ENCODE measurements at places on chromosomes 3 and 15.

DNA sequence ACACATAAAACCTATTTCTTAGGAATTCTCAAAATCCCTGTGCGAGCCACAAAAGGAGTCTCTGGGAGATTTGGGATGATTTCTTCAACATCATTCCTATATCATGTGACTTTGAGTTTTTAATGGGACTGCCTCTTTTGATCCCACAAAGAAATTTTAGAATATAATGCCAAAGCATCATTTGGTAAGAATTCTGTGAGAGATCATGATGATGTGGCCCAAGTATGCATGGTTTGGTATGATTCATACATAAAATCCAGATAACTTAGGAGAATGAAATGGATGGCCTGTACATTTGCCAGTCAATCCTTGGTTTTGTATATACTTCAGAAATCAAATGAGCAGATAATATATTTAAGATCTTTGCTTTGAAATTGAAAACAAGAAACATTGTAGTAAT, 61.3 kb downstream of the UBE2E2 start:
- no peak for DNase-seq

GRCh38 chr3:72818092-72818773, 30.0 kb downstream of the SHQ1 start:
- DNase-seq = no peak

GRCh38 chr3:196792771-196793170, 53.1 kb downstream of the PAK2 start:
- DNase-seq = no peak

DNA sequence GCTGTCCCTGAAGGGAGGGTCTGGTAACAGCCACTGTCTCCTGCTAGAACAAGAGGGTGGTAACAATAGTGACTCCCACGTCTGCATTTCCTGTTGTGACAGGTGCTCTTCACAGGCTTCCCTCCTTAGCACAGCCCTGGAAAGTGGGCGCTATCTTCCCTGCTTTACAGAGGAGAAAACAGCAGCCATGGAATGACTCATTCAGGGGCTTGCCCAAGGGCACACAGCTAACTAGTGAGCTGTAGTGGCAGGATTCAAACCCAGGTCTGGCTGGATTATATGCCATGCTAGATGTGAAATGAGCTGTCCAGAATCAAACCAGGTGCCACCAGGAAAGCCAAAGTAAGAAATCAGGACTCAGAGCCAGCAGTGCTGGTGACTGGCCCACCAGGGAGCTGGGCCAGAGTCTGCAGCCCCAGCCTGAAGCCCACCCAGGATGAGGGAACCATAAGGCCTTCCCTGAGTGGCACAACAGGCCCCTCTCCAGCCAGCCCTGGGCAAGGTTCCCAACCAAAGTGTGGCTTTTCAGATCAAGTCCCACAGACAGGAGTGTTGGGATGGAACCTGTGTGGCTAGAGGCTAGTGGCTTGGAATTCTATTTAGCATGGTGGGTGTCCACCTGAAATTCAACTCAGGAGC, 102.4 kb downstream of the ETFA start:
- DNase-seq = no peak

DNA sequence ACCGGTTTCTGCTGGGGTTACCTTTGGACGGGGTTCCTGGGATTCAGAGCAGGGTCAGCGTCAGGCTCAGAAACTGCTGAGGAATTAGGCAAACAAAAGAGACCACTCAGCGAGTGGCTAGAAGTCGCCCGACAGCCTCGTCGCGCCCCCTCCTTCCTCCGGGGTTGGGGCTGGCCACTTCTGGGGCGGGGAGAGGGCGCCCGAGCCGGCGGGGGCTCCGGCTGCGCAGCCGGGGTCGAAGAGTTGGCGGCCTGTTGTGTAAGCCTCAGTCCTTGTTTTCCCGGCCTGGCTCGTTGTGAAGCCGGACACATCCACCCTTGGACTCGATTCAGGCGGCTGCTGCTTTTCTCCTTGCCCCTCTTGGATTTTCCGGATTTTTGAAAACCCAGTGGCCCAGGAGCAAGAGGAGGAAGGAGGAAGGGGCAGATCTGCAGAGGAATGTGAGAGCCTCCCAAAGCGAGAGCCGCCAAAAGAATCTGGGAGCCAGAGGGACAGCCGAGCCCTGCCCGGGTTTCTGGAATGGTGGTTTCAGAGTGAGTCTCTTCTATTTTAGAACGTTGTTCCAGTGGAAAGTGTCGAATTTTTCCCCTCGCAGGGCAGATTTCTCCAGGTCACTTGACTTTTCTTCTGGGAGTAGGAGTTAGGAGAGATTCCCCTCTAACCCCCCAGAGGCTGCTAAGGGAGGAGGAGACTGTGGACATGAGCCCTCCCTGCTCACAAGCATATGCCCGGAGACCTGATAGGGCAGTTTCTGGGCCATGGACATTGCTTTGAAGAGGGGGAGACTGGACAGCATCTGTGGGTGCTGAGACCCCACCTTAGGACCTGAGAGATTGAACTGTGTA, 666 bp downstream of the SNX33 start:
- DNase-seq = no peak

DNA sequence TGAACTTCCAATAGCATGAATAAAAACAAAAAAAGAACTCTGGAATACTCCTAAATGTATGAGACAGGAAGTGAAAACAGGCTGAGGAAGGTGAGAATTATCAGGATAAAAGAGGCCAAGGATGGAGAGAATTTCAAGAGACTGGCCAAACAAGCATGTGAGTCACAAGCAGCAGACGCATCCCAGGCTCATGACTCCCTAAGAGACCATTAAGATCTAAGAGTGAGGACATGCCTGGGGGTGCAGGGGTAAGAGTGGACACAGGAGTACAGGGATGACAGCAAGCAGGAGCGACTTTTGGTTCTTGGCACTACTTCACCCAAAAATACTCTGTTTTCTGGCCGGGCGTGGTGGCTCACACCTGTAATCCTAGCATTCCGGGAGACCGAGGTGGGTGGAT, 7.1 kb downstream of the SCAMP2 start:
- DNase-seq = no peak

- no peak for DNase-seq
These were observed 14.5 kb downstream of the SLC6A20 start for GRCh38 chr3:45781841-45782240.

DNA sequence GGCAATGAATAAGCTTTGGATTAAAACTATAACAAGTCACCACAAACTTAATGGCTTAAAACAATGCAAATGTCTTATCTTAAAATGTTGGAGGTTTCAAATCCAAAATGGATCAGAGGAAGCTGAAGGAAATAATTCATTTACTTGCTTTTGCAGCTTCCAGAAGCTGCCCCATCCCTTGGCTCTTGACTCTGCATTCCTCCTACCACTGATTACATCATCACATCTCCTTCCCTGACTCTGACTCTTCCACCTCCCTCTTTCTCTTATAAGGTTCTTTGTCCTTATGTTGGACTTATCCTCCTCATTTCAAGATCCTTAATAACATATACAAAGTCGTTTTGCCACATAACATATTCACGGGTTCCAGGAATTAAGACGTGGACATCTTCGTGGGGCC, 982.8 kb upstream of the ROBO1 start:
- no peak for DNase-seq

- DNase-seq = peak; percentile 40
These were observed 620 bp downstream of the ABHD5 start for GRCh38 chr3:43691120-43691995.

GRCh38 chr3:58824285-58824684, 157.7 kb upstream of the FAM3D start:
- DNase-seq = peak; percentile 19

- peak; percentile 32 for DNase-seq
These were observed 12.6 kb downstream of the RORA start for GRCh38 chr15:61216519-61216918.

- no peak for DNase-seq
These were observed 325.0 kb downstream of the CGGBP1 start for GRCh38 chr3:87733671-87734367.

DNA sequence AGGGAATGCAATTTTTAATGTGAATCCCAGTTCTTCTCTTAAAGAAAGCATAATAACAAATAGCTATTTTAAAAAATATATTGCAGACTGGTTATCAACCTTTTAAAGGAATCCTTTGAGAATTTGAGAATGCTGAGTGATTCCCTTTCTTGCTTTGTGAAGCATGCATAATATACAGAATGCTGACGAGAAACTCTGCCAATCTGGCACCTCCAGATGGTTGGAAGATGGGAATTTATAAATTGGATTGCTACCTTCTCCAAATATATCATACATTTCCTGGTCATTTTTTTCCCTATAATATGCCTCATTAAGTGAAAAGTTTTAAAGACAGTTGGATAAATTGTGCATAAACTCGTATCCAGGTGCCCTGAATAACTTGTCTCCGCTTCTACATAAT, 333.9 kb upstream of the ARPP21 start:
- no peak for DNase-seq

DNA sequence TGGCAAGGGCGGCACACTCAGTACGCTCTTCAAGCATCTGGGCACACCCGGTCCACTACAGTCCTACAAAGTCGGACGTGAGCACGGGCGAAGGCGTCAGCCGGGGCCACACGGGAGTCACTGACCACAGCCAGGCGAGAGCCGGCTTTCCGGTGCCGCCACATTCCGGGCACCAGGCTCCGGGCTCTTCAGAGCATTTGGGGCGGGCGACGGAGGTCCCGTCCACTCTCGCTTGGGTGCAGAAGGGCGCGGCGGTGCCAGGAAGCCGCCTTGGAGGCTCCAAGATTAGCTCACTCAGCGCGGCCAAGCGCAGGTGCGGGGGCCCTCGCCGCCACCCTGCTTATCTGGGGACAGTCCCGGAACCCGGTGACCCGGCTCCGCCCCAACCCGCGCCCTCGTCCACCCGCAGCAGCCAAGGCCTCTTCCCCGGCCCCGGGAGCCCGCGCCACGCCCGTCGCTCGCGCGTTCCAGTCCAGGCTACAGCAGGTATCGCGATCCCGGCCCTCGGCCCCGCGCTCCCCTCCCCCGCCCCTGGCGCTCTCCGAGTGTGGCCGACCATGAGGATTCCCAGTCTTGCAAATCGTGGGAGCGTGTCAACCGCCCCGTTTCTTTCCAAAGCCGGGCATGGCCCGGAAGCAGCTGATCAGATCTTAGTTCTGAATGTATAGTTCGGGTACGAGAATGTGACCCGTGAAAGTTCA, at the start of gene ADPRH:
TSS of gene ADPRH (plus strand) at position 127 of the 701 bp plus-strand sequence. CDS start 2,678 bp downstream, outside the sequence.
- peak; percentile 20 for DNase-seq

DNA sequence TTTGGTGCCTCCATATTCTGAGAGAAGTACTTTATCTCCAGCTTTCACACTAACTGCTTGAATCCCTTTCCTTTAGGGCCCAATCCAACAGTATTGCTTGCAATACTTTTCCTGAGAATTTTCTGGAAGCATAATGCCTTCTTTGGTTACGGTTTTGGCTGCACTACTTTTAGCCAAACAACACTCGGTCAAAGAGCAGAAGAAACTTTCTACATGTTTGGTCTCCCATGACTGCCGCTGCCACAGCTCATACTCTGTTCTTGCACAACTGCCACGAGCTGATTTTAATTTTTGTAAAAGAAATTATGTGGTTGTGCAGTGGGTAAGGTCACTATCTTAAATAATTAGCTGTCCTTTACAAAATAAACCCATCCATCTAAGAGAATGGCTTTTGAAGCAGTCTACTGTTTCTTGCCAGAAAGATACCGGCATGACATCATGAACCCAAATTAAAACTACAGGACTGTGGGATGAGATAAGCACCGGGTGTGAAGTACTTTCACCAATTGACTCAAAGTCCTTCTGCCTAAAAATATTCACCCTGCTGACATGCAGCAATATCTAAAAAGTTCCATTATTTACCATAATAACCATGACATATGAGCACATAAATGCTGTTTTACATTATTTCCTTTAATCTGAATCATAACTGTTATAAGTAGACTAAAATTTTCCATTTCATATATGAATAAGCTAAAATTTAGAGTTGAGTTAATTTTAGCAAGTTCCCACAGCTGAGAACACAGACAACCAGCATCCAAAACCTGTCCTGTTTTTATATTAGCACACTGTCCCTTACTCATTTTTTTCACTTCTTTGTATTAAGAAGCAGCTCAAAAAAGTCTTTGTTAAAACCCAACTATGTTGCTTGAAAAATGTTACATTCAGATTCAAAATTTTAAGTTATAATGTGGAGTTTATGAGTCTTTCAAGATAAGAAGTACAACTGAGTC, 1154.3 kb downstream of the EPHA3 start:
- DNase-seq = no peak

- no peak for DNase-seq
These were observed 284.1 kb upstream of the STT3B start for GRCh38 chr3:31248563-31248992.

- DNase-seq = no peak
These were observed 8.4 kb downstream of the NBEAL2 start for GRCh38 chr3:46987743-46988401.

DNA sequence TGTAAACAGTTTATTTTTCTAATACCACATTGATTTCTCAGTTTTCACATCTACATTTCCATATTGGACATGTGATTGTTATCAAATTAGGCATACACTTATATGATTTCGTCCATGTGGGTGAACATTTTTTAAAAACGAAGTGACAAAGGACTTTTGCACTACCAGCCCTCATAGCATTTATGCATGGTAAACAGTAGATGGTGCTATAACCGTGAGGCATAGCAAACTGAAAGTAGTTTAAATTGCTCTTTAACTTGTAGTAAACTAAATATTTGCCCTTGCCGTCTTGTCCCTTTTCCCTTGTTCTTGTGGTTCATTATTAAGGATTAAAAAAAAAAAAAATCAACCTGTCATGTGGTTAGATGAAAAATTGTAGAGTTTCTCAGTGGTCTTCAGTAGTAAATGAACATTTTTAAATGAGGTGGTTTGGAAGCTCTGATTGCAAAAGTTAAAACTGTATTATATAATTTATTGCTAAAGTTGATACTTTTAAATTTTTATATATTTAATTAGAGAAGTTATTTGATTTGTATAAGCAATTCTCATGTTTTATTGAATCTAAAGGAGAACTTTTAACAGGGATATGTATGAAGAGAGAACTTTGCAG, 24.0 kb downstream of the STX19 start:
- DNase-seq = peak; percentile 36

- no peak for DNase-seq
These were observed 337.8 kb downstream of the LRRC3B start for GRCh38 chr3:26960382-26960781.
